Prostate gland (tissue), 2 donors: ENCODE measurements at places on chromosomes 7 and 10. TPM values are rescaled to one million over a fixed set of nuclear protein-coding genes. Genes with fewer than 3 reads are reported as not detected.

DNA sequence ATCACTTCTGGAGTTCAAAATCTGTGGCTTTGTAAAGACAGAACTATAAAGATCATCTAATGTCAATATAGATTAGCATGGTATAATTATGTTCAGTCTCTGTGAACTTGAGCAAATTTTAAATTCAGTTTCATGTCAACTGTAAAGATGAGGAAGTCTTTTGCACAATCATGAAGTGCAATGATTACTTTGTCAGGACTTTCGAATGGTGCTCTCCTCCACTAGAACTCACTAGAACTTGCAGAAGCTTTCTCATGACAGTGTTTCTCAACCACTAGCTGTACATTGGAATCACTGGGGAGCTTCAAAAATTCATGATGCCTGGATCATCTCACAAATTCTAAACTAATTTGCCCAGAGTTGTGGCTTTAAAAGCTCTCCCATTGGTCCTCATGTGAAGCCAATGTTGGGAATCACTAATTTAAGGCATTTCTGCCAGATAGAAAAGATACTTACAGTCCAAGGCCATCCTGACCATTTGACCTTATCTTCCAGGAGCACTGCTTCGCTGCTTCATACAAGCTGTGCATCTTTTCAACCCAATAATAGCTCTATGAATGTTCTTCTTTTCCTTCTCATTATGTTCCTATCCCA lies 12.9 kb downstream of the OR2AE1 start:
- no peak for DNase-seq
- H3K4me1 ChIP-seq, result peaks cover 2% of the 10 kb centered on the region
- no peak overlapping the region for H3K4me3 ChIP-seq
- no peak overlapping the region for H3K27ac ChIP-seq
- H3K36me3 ChIP-seq, result no peaks in the 10 kb centered on the region

DNA sequence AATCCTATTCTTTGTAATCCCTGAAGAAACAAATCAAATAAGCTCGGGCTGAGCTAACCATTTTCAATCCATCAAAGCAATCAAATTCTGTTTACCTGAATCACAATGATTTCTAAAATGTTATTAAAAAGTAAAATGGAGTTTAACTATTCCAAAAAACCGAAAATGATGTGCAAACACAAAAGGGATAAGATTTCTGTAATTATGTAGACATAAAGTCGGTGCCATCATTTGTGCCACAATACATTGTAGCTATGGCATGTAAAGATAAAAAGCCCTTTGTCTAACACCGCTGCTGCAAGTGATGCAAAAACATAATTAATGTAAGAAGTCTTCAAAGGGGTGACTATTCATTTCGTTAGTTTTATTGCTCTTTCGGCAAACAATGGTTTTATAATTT lies 125.1 kb upstream of the FAM204A start:
- no peaks in the 10 kb centered on the region for H3K4me1 ChIP-seq
- H3K27me3 ChIP-seq, result peaks cover 2% of the 10 kb centered on the region
- no peak overlapping the region for H3K4me3 ChIP-seq
- no peak for DNase-seq
- H3K36me3 ChIP-seq, result no peaks in the 10 kb centered on the region

GRCh38 chr10:124267911-124268549 lies 150.7 kb downstream of the OAT start:
- no peak for DNase-seq
- no peak overlapping the region for H3K27ac ChIP-seq
- no peaks in the 10 kb centered on the region for H3K36me3 ChIP-seq
- H3K4me3 ChIP-seq, result no peak overlapping the region

- no peaks in the 10 kb centered on the region for H3K27me3 ChIP-seq
- H3K4me1 ChIP-seq, result no peaks in the 10 kb centered on the region
- H3K27ac ChIP-seq, result no peak overlapping the region
These were observed 4.7 kb upstream of the H2AZ2 start for GRCh38 chr7:44852590-44852989.

GRCh38 chr10:119119400-119119799 lies 15.5 kb downstream of the DENND10 start:
- no peaks in the 10 kb centered on the region for H3K4me1 ChIP-seq
- DNase-seq, result no peak
- H3K4me3 ChIP-seq, result no peak overlapping the region
- no peaks in the 10 kb centered on the region for H3K27me3 ChIP-seq
- H3K36me3 ChIP-seq, result no peaks in the 10 kb centered on the region

DNA sequence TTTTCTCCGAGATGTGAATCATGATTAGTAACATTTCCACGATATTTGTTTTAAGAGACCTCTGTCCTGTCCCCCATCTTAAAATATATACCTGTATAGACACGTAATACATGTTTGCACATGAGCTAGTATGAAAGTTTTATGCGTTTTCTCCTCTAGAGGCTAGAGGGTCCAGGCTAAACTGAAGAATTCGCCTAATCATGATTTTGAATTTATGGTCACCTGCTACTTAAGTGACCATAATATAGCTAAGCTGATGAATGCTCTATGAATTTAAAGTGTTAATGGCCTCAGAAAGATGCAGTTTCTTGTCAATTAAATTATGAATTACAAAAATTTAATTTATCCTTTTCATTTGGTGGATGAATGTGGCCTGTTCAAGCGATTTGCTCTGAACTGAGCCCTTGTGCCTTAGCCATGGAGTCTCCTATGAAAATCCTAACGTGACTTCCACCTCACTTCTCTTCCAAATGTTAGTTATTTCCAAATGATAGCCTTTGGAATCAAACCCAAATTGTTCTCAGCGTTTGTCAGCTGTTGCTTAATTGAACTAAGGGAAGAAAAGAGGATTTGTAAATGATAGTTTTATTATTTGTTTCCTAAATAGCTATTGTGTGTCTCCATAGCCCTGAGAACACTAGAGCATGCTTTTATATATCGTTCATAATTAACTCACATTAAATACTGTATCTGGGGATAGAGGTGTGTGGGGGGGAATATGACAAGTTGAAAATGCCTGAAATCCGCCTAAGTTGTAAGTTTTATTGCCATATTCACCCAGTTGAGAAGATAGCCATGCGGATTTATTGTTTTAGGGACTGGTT lies 2.3 kb downstream of the CELF2 start:
- no peaks in the 10 kb centered on the region for H3K4me1 ChIP-seq
- no peaks in the 10 kb centered on the region for H3K36me3 ChIP-seq
- no peak overlapping the region for H3K27ac ChIP-seq
- no peak overlapping the region for H3K4me3 ChIP-seq
- DNase-seq, result no peak
- no peaks in the 10 kb centered on the region for H3K27me3 ChIP-seq

DNA sequence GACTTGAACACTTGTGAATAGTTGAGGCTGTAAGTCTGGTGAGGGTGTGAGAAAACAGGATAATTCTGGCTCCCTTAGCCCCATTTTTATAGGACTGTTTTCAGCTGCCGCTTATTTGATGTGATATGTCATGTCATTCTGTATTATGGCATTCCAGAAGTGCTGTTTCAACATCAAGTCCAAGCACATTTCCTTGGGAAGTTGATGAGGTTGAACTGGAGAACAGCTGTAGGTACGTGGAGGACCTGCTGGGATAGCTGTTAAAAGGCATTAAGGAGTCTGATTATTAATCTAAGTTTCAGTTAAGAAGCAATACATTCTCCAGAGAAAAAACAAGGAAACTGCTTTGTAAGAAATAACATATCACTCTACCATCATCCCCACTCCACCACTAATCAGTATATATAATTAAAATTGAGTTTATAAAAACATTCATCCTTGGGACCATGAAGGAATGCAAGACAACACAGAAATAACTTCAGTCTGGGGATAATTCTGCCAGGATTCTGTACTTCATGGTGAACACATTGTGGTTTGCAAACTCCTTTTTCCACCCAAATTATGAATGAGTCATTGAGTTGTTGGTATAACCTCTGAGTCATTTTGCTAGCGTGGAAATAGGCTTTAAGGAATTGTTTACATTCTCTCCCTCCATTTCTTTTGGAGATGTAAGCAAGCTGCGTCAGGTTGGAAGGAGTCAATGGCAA lies 39.9 kb upstream of the TMEM229A start:
- no peak overlapping the region for H3K4me3 ChIP-seq
- no peaks in the 10 kb centered on the region for H3K4me1 ChIP-seq
- no peaks in the 10 kb centered on the region for H3K27me3 ChIP-seq
- no peak overlapping the region for H3K27ac ChIP-seq

Gene SNCG
- 46.6 TPM for total RNA-seq

Gene NDUFA5
- 53.3 TPM for total RNA-seq

Gene PLA2G12B
- total RNA-seq, result not detected

Gene RTKN2
- 2.1 TPM for total RNA-seq
